ENCODE measurements at places on chromosomes 4 and X.

GRCh38 chr4:4711902-4712301 is 147.6 kb upstream of the MSX1 start:
- DNase-seq = no peak

GRCh38 chr4:169996379-169997240 is 29.6 kb downstream of the MFAP3L start:
- no peak for DNase-seq

DNA sequence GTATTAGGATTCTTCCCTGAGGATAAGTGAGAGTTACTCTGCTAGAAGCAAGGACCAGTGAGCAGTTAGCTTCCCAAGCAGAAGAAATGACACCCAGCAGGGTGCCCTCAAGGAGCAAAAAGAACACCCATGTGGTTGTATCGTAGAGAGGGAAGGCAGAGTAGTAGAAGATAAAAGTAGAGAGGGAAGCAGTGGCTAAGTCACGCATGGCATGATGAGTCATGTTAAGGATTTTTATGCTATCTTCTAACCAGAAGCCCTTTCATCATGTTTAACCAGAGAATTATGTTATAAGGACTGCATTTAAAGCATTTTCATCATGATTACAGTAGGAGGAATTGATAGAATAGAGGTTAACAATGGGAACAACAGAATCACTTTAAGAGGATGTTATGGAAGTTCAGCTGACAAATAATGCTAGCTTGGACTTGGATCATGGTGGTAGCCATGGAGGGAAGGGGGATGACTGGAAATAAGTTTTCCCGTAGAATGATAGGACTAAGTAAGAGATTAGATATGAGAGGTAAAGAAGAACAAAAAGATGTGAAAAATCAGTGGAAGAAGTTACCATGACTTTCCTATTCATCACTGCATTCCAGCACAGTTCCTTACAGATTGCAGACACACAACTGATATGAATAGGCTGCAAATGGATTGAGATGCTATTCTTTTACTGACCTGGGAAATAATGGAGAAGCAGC is 383.5 kb upstream of the INTU start:
- DNase-seq = no peak

DNA sequence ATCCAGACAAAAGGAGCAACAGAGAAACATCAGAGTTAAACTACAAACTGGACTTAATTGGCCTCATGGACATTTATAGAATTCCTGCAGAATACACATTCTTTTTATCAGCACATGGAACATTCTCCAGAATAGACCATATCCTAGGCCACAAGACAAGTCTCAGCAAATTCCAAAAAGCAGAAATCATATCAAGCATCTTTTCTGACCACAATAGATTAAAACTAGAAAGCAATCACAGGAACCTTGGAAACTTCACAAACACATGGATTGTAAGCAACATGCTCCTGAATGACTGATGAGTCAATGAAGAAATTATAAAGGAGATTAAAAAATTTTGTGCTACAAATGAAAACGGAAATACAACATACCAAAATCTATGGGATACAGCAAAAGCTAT is 526.7 kb downstream of the PCDH7 start:
- DNase-seq = no peak

- no peak for DNase-seq
These were observed 91.7 kb upstream of the HPGD start for GRCh38 chr4:174613979-174614378.

GRCh38 chr4:187992971-187993370 is 2.6 kb upstream of the ZFP42 start:
- no peak for DNase-seq

DNA sequence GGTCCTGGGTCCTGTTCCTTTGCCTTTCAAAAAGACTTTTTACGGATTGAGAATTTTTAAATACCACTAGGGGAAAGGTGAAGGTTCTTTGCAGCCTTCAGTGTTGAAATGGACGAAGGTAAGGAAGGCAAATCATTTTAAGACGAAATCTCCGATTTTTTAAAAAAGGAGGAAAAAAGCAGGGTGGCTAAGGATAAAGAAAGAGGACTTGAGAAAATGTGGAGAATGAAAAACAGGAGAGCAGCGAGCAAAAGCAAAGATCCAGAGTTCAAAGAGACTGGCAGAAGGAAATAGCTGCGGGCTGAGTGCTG is 314 bp downstream of the EPHA5 start:
- DNase-seq = no peak

DNA sequence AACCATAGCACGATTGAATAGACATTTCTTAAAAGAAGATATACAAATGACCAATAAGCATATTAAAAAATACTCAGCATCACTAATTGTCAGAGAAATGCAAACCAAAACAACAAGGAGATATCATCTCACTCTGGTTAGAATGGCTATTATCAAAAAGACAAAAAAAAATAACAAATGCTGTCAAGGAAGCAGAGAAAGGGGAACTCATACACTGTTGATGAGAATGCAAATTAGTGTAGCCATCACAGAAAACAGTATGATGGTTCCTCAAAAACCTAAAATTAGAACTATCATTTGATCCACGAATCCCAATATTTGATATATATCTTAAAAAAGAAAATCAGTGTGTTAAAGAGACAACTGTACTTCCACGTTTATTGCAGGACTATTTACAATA is 71.7 kb upstream of the BANK1 start:
- DNase-seq = no peak

- DNase-seq = no peak
These were observed 6.3 kb upstream of the UGDH start for GRCh38 chr4:39533541-39533940.

DNA sequence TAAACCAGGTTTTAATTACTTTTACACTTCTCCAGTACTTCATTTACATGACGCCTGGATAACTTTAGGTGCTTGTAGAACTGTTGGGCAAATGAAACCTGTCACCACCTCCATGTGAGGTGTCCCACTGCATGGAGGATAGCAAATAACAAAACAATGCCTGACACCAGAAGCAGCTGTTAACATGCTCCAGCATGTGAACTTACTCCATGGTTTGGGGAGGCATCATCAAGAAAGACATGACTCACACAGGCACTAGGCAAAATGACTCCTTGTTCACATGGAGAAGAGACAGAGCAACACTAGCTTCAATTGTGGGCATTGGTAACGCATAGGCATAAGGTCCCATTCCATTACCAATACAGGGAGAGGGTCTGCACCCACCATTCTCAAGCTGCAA is 198.1 kb upstream of the F9 start:
- DNase-seq = no peak

- DNase-seq = no peak
These were observed 32.8 kb downstream of the ABCE1 start for GRCh38 chr4:145130788-145131399.

GRCh38 chr4:120228086-120228485 is 161.4 kb upstream of the MAD2L1 start:
- DNase-seq = no peak

GRCh38 chr4:152610131-152610530 is 69.7 kb downstream of the TMEM154 start:
- DNase-seq = no peak

GRCh38 chrX:124239911-124240310 is 92.5 kb upstream of the TEX13D start:
- no peak for DNase-seq

GRCh38 chr4:145679520-145679919 is 426 bp upstream of the C4orf51 start:
- DNase-seq = no peak

GRCh38 chr4:86483773-86484172 is 110.3 kb upstream of the PTPN13 start:
- DNase-seq = no peak

DNA sequence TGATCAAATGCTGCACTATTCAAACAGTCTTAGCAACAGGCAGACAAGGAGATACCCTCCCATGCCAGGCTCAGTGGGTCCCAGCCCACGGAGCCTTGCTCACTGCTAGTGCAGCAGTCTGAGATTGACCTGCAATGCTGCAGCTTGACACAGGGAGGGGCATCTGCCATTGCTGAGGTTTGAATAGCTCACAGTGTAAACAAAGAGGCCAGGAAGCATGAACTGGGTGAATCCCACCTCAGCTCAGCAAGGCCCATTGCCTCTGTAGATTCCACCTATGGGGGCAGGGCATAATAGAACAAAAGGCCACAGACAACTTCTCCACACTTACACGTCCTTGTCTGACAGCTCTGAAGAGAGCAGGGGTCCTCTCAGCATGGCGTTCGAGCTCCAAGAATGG is 26.6 kb upstream of the ZXDB start:
- no peak for DNase-seq

DNA sequence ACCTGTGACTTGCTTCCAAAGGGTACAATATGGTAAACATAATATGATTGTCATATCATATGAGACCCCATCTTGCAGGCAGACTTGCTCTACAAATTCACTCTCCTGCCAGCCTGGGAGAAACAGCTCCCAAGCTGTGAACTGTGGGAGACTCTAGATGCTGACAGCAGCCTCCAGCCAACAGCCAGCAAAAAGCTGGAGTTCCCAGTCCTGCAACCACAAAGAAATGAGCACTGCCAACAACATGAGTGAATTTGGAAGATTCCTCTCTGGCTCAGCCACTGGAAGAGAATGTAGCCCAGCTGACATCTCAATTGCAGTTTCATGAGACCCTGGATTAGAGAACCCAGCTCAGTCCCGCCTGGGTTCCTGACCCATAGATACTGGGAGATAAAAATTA is 145.4 kb downstream of the QDPR start:
- no peak for DNase-seq

DNA sequence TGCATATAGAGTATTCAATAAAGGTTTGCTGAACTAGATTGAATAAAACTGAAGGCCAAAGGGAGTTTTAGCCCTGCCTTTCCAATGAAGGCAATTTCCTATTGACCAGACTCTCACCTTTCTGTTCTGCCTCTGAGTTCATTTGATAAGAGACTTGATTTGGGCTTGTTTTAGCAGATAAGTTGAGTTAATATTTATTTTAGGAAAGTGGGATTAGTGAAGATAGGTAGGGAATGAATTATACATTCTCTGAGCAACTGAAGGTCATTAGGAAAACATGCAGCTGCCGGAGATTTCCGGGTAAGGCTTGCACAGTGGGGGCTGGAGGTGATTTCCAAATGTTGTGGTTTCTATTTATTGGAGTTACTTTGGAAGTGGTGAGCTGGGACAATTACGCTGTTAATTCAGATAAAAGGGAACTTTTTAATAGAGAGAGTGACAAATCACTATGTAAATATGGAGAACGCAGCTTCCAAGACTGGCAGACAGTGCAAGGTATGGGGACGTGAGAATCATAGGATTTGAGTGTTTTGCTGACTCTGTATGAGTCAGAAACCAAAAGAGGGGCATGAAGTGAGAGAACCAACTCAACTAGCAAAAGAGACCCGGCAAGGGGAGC is 553.6 kb upstream of the BOD1L1 start:
- DNase-seq = no peak

- no peak for DNase-seq
These were observed 110.7 kb downstream of the TMEM47 start for GRCh38 chrX:34546366-34546765.

GRCh38 chrX:152915541-152916241 is 17.8 kb downstream of the ZNF185 start:
- no peak for DNase-seq

DNA sequence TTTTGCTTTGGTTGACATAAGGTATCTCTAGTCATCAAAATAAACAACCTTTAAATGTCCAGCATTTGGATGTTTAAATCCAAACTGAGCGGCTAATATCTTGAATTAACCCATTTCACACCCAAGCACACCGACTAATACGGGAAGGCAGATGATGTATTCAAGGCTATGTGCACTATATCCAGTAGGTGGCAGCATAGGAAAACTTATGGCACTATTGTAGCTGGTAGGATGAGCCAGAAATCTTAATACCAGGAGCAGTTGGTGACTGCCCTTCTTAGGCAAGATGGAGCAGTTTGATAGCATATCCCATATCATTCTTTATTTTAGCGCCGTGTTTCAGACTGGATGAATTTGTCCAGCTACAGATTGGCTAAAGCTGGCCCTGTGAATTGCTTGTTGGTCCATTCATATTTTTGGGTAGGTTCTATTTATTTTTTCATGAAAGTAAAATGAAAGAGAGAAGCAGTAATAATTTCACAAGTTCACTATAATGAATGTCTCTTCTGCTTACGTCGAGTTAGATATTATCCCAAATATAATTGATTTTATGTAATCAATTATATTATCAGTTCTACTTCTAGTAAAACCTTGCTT is 24.4 kb downstream of the UCHL1 start:
- DNase-seq = no peak

GRCh38 chrX:129737916-129738315 is 863 bp upstream of the XPNPEP2 start:
- DNase-seq = no peak

DNA sequence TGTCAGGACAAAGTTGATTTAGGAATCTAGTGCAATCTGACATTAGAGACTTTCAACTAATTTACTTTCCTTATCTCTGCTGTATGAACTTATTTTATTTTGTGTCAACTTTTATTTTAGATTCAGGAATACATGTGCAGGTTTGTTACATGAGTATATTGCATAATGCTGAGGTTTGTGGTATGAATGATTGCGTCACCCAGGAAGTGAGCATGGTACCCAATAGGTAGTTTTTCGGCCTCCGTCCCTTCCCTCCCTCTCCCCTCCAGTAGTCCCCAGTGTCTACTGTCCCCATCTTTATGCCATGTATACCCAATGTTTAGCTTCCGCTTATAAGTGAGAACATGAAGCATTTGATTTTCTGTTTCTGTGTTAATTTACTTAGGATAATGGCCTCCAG is 68.7 kb upstream of the TEX13D start:
- no peak for DNase-seq

GRCh38 chr4:24795666-24796381 is 451 bp downstream of the SOD3 start:
- no peak for DNase-seq

- no peak for DNase-seq
These were observed 4.0 kb upstream of the SH3D19 start for GRCh38 chr4:151329217-151330007.

DNA sequence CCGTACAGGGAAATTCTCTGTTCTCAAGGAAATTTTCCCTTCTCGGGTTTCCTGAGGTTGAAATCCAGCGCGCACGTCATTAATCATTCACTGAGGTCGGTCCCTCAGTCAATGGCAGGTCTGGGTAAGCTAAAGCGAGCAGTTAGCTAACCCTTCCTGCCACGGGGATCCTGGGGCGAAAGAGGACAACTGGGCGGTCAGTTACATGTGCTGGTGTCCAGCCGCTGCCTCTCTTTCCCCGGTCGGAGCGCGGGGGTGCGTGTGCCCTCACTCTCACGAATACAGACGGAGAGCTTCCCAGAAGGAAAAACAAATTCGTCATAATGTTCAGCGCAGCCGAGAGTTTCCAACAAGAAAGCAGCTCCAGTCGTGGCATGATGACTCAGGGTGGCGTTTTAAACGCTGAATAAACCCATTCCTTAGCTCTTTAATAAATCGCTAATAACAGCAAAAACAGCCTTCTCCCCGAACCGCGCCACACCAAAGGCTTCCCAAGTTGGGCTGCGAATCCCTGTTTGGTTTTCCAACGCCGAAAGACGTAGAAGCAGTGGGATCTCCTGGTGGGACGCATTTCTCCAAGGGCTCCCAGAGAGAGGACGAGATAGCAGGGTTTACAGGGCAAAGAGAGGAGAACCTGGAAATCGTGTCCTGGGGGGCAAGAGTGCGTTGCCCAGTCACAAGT is 752 bp upstream of the FGF5 start:
- no peak for DNase-seq

GRCh38 chr4:185122681-185123345 is 20.3 kb upstream of the SLC25A4 start:
- DNase-seq = no peak

Measured in stimulated activated CD8-positive, alpha-beta memory T cell treated with anti-CD3 and anti-CD28 coated beads, Interleukin-2, amount 100 ng/mL, for 1 hour (primary cell).